Naive thymus-derived CD4-positive, alpha-beta T cell (primary cell): ENCODE measurements at places on chromosomes 11 and 22. TPM values are rescaled to one million over a fixed set of nuclear protein-coding genes. Genes with fewer than 3 reads are reported as not detected.

The SUN2 gene
- total RNA-seq, result 481 and 518 TPM in 2 replicates

The APOBEC3B gene
- total RNA-seq, result 15.8 and 16.0 TPM in 2 replicates

The MOGAT2 gene
- total RNA-seq, result not detected in 2 replicates

The SERPING1 gene
- 0.56 and 0.97 TPM in 2 replicates for total RNA-seq

The FGF4 gene
- not detected in 2 replicates for total RNA-seq

The NFAM1 gene
- 0.51 TPM for total RNA-seq

DNA sequence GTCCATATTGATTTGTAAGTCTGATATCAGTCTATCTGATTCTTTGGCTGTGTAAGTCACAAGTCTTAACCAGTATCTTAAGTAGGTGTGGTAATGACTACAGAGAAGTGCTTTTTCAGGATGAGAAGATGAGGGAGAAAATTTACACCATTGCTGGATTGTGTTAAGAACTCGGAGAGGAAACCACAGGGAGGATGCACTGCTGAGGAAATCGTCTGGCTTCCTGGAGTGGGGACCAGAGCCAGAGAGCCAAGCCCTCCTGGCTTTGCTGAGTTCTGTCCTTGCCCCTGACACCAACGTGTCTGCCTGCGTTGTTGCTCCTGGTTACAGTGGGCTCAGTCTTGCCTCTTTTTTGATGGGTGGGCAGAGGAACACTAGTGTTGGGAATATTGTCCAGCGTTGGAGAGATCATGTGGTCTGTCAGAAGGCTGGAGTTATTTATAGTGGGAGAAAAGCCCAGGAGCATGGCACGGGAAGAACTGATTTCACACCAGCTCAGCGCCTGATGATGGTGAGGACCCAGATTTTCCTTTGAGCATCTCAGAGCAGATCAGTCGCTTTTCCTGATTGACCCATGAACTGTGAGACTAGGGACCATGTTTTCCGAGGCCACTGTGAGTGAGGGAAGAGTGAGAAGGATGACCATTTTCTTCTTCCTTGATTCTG lies 29.6 kb downstream of the MARK2 start:
- no peaks in the 10 kb centered on the region for H3K27me3 ChIP-seq
- H3K36me3 ChIP-seq, result no peaks in the 10 kb centered on the region
- peaks cover 82% of the 10 kb centered on the region for H3K4me1 ChIP-seq

DNA sequence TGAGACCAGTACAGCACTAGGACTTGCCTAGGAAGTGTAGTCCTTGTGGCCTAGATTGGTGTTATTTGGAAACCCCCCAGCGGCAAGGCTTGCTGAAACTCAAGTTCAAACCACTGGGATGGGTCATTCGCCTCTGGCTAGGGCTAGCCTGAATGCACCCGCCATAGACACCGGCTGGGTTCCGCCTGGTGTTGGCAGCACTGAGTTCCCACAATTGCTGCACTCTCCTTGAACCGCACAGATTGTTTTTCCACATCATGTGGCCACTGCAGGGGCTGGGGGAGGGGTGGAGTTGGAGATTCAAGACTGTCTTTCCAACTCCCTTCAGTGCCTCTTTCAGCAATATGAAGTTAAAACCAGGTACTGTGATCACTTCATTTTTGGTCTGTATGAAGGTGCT lies 43.1 kb downstream of the CCDC73 start:
- H3K4me3 ChIP-seq, result no peak overlapping the region
- no peaks in the 10 kb centered on the region for H3K36me3 ChIP-seq
- no peaks in the 10 kb centered on the region for H3K4me1 ChIP-seq

- H3K4me3 ChIP-seq, result no peak overlapping the region
- no peak for DNase-seq
- H3K27ac ChIP-seq, result no peak overlapping the region
- no peaks in the 10 kb centered on the region for H3K4me1 ChIP-seq
These were observed 28.6 kb downstream of the TECTA start for GRCh38 chr11:121129362-121130340.

DNA sequence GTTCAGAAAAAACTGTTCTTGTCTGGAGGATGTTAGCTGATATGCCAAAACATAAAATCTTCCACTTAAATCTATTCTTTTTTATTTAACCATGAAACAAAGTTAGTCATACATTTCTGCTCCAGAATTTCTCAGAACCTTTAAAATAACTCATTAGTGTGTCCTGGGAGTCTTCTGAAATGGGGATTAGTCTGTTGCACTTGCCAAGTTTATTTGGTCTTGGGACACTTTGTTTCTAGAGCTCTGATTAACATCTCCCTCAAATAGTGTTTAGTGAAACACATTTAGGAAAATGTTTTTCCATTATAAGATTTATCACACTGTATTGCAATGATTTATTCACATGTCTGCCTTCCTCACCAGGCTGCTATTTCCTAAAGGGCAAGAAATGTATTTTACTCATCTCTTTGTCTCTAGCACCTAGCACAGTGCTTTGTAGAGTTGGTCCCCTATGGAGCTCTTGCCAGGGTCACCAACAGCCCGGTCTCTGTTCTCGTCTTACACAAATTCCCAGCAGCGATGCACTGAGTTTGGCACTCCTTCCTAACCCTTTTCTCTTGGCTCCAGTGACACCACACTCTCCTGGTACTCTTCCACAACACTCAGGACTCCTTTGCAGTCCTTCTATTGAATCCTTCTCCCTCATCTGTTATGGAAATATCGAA lies 189.2 kb downstream of the CSNK2A3 start:
- no peak overlapping the region for H3K4me3 ChIP-seq
- no peaks in the 10 kb centered on the region for H3K4me1 ChIP-seq
- H3K36me3 ChIP-seq, result no peaks in the 10 kb centered on the region

GRCh38 chr11:72711141-72711540 lies 36.9 kb upstream of the PDE2A start:
- no peak overlapping the region for H3K27ac ChIP-seq
- peaks cover 40% of the 10 kb centered on the region for H3K36me3 ChIP-seq
- no peak overlapping the region for H3K4me3 ChIP-seq
- peaks cover 7% of the 10 kb centered on the region for H3K4me1 ChIP-seq
- DNase-seq, result no peak
- H3K27me3 ChIP-seq, result no peaks in the 10 kb centered on the region
